ENCODE measurements at places on chromosomes 3 and 15.

- no peak for DNase-seq
Measured at GRCh38 chr15:28005004-28005527, 94.0 kb downstream of the OCA2 start.

DNA sequence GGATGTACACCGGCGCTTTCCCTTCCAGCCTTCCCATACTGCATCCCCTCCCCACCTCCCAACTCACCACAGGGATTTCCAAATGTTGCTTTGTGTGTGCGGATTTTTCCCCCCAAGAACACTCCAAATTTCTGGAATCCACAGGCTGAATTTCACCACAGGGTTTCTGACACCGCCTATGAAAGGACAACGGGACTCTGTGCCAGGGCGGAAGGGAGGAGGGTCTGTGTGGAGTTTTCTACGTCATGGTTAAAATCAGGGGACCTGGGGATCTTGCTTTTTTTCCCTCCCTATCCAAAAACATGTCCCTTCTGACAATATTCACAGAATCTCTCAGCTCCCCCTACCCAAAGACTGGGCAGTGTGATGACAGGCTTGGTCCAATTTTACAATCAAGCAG, 14.6 kb downstream of the CYP19A1 start:
- DNase-seq: no peak

DNA sequence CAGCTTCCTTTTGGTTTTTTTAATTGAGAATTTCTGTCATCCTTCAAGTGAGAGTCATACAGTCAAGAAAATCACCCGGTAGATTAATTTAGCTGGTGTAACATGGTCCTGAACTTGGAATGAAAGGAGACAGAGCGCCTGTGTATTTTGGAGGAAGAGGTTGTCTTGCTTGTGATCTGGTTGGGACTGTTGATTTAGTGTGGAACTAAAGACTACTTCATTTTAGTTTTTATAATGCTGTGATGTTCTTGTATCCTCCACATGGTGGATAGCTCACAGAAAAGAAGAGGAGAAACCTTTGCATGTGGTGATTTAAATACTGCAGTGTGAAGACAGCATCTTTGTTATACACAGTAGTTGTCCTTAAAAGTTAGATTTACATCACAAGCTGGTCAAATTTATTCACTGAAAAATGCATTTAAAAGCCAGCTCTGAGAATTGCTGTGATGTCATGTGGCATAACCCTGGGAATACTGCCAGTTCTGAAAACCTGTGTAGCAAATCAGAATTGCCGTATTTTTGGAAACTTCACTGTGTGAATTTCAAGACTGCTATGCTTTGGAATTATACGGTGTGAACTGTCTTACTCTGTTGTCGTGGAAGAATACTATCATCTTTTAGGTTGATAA, 268.5 kb downstream of the PTPRG start:
- DNase-seq: no peak

DNA sequence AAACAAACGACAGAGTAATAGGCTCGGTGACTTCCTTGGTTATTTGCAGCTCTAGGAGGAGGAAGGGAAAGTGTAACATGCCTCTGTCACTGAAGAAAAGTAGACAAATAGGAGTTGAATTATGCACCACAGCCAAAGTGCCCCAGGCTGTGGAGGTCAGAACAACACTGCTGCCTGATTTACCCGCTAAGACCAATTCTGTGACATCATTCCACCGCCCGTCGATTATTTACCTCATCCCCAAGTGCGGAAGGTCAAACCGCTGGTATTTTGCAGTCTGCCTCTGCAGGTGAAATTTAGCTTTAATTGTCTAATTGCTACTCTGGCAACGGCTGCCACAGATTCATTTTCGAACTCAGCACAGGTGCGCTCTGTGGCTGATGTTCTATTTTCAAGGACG, 106.3 kb upstream of the PRICKLE2 start:
- no peak for DNase-seq

GRCh38 chr3:42815826-42816225, 6.6 kb downstream of the ACKR2 start:
- DNase-seq: no peak

- no peak for DNase-seq
Measured at GRCh38 chr3:107216711-107217110, 160.5 kb upstream of the CCDC54 start.

DNA sequence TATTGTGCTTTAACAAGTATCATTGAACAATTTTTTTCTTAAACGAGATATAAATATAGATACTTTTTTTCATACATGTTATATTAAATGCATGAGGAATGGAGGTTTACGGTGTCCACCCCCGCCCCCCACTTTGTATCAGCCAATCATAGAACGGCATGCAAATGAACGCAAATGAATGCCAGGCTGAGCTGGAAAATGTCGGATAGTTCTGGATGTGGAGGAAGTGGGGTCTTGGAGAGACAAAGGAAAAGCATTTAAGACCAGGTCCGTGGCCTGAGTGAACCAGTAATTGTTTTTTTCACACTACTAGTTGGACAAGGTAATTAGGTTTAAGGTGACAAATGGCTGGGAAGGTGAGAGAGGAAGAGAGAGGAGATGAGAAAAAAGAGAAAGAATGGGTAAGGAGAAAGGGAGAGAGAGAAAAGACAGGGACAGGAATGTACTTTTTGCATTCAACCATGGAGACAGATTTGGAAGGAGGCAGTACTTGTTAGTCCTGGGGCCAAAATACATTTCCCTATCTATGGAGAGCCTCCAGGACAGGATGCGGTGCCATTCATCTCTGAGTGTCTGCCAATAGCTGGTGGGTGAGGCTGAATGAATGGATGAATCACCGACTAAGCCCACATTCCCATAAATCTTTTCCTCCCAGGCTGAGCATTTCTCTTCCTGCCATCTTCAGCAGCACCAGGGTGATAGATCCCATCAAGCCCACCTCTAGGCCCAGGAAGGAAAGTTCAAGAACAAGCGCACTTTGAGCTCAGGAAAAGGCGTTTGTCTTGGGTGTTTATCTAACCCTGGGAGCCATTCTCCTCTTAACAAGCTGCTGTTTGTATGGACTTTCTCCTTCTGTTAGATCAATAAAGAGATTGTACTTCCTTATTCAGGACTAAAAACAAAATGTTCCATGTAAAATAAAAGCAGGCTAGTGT, 1.4 kb upstream of the RAD18 start:
- no peak for DNase-seq

DNA sequence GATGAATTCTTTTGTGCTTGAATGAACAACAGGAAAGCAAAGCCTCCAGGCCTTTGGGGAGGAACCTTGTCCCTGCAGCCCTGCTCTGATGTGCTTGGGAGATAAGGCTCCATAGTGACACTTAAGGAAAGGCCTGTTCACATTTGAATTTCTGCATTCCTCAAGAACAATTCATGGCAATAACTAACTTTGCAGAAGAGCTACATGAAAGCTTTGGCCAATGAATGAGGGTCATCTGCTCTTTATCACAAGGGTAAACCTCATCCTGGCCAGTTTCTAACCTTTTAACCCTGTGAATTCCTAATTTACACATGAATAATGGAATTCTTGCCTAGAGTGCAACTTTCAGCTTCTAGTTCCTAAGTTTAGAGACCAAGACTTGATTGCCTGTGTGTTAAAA, 5.6 kb downstream of the PRTG start:
- DNase-seq: no peak

DNA sequence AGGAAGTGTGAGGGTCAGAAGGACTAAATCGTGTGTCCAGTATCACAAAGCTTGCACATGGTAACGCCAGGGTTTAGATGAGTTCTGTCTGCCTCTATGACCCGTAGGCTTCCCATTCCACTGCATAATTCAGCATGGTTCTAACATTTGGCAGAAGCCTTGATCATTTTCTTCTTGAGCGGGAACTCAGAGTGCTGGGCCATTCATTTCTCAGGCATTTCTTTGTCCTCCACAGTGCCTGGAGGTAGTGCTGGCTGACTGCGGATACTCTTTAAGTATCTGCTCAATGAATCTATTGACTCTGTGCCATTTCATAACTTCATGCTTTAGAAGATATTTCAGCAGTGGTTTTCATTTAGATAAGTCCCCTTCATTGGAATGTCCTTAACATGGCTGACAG, 370.2 kb downstream of the EPHB1 start:
- no peak for DNase-seq

GRCh38 chr3:7205535-7205934, 344.6 kb downstream of the GRM7 start:
- no peak for DNase-seq

GRCh38 chr3:142676151-142676550, 47.7 kb upstream of the TRPC1 start:
- no peak for DNase-seq

DNA sequence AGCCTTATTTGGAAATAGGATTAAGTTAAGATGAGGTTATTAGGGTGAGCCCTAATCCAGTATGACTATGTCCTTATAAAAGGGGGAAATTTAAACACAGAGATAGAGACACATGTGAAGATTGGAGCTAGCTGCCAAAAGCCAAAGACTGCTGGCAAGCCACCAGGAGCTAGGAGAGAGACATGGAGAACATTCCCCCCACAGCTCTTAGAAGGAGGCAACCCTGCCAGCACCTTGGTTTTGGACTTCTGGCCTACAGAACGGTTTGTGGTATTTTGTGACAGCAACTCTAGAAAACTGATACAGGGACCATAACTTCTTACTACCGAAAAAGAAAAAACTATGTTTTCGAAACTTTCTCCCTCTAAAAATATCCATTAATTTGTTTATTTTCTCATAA, 245.3 kb upstream of the RARB start:
- no peak for DNase-seq

DNA sequence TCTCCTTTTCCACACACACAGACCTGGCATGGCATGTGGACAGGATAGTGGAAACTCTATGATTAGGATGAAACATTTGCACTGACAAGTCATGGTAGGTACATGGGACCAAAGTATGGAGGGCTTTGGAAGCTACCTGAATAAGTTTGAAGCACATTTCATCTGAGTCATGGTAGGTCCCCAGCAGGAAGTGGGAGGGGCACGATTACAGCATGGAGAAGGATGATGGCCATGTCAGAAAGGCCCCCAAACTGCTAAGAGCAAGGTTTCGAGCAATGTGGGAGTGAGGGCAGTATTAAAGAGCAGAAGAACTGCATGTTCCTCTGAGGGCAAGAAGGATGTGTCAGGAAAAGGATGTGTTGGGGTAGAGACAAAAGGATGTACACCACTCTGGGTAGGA, 51.5 kb upstream of the CSTA start:
- DNase-seq: peak; percentile 7

DNA sequence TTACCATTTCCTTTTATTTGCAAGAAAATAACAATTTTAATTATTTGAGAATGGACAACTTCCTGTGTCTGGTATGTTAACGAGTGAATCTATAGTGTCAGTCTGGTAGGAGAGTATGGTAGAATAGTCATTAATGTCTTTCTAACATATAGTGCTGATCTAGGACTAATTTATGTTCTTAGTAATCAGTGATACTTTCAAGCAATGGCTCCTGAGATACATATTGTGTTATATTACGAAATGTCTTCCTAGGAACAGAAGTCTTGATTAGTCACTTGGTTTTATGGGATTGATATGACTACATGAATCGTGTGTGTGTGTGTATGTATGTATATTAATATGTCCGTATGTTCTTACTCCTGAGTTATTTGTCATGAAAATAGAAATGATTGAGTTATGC, 66.6 kb upstream of the PAQR5 start:
- no peak for DNase-seq

DNA sequence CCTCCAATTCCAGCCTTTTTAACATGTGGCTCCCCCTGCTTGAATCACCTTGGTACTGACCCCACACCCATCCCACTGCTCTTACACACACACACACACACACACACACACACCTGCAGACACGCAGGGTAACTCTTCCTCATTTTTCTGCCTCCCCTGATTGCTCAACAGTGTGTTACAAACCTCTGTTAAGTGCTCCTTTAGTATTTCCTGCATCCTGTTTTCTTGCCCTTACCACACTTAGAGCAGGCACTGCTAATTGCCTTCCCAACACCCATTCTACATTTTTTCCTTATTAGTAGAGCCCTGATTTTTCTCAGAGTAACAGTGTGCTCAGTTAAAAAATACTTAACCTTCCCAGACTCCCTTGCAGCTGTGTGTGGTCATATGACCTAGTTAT, 184.0 kb downstream of the EBLN2 start:
- no peak for DNase-seq

DNA sequence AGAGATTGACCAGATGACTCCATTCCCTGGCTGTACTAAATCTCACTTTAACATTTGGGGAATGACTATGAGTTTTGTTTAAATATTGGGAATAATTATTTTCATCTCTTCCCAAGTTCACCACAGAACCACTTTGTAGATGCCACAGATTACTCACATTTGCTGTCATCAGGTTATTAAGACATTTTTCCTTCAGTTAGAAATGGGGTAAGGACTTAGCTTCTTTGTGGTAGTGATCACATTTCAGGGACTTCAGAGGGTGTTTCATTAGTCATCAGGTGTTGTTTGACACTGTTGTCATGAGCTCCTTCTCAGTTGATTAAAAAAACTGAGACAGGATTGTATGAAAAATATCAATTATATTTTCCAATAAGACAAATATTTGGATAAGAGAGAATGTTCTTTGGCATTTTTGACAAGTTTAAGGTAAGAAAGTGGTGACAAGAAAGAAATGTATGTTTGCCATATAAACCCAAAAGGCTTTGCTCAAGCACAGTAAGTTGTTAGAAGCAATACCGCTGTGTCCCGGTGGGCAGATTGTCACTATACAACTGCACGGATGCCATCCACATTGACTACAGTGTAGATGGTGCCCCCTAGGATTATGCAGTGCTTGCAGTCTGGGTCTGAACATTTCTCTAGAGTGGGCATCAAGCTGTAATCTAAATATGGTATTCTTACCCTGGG, 22.3 kb downstream of the FBXL2 start:
- DNase-seq: no peak

- peak; percentile 26 for DNase-seq
Measured at GRCh38 chr3:185176750-185177359, 24.0 kb upstream of the C3orf70 start.

DNA sequence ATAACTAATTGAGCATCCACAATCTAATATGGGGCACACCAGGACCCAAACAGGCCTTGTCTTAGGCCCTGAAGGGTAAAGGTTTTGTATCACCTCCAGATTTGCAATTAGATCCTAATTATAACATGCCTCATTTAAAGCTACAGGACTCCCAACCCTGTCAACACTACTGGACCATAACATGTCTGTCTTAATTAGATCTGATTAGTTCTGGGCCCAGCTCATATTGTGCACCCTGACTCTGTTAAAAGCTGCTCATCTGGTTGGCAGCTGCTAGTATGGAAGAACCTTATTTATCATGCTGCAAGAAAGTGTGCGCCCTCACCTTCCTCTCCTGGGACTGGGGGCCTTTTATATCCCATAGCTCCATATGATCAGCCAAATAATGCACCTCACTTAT, 457.8 kb downstream of the ROBO1 start:
- no peak for DNase-seq

GRCh38 chr3:190497811-190498210, 16.1 kb upstream of the IL1RAP start:
- DNase-seq: no peak

- no peak for DNase-seq
Measured at GRCh38 chr3:121481106-121481880, 64.5 kb downstream of the POLQ start.

Data from stimulated activated naive CD8-positive, alpha-beta T cell treated with anti-CD3 and anti-CD28 coated beads, Interleukin-15, amount 100 ng/mL, for 72 hours (primary cell).